Hematopoietic multipotent progenitor cell treated with erythropoietin and hydrocortisone succinate and interleukin-3 and kit ligand, for 15 days (in vitro differentiated cells): ENCODE measurements at places on chromosomes 7 and 10.

DNA sequence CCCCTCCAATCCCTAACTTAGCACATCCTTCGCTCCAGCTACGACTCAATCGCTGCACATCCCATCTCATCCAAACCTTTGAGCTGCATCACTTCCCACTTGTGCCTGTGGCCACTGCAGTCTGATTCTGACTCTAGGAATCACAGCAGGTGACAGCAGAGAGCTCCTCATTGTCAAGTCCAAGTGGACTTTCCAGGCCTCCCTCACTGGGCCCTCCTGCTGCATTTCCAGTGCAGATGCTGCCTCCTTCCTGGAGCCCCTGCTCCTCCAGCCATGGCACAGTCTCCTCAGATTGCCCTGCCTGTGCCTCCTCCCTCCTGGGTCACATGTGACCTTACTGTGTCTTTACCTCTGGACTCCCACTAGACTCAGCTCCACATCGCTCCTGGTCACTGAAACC is 157.3 kb downstream of the USP6NL start:
- DNase-seq, result no peak

GRCh38 chr10:88962336-88962735 is 9.8 kb upstream of the ACTA2 start:
- no peak for DNase-seq

- no peak for DNase-seq
These were observed 116.0 kb upstream of the IMMP2L start for GRCh38 chr7:111678281-111678680.

- DNase-seq, result no peak
These were observed 472.5 kb upstream of the GHITM start for GRCh38 chr10:83666762-83667161.

GRCh38 chr7:140008755-140009610 is 53.8 kb downstream of the PARP12 start:
- no peak for DNase-seq

GRCh38 chr7:128791121-128791971 is at the start of gene CCDC136:
Gene CCDC136, plus strand, starts transcription at chr7:128791968. Its CDS starts 444 bp downstream, at chr7:128792412.
- DNase-seq, result peak; percentile 45
